Anterior cingulate cortex (tissue), 58 donors: ENCODE measurements at places on chromosomes 13 and 19.
A peak's percentile ranks its signal among the peaks of the same experiment; 100 is the strongest.

DNA sequence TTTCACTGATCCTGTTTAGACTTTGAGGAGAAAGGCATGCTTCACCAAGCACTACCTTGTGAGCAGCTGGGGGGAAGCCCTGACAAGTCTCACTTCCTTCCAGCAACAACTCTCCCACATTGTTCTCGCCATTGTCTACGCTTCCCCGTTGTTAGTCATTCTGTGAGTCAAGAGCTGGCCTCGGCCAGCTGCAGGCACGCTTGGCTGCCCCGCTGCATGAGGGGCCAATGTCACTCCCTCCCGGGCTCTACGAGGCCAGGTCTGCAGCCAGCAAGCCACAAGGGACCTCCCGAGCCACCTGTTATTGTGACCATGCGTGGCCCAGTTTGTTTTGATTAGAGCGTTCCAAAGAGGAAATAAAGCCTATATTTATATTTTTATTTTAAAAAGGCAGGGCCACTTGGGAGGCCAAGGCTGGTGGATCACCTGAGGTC, 220.9 kb downstream of the FOXO1 start:
- DNase-seq = no peak

DNA sequence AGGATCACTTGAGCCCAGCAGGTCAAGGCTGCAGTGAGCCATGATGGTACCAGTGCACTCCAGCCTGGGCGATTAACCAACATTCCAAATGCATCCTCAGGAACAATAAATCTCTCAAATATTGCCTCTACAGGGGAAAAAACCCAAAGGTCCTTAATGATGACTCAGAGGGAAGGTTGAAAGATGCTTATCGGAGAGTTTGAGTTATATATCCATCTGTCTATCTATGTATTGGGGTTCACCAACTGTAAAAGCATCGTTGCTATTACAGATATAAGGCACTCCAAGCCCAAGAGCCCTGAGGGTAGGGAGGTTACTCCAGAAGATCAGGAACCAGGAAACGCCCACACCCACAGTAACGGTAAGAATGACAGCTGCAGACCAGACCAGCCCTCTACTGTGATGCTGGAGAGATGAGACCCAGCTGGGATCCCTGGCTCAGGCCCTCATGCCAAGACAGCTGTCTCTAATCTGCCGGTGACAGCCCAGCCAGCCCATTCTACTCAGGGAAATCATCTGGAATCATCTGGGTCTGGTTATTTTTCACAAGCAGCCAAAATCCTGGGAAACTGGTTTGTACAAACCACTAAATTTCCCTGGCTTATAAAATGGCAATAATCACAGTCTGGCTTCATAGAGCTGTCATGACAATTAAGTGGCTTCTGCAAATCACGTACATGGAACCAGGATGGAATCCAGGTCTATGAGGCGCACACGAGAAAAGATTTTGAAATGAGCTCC, 23.8 kb downstream of the TEX101 start:
- no peak for DNase-seq

DNA sequence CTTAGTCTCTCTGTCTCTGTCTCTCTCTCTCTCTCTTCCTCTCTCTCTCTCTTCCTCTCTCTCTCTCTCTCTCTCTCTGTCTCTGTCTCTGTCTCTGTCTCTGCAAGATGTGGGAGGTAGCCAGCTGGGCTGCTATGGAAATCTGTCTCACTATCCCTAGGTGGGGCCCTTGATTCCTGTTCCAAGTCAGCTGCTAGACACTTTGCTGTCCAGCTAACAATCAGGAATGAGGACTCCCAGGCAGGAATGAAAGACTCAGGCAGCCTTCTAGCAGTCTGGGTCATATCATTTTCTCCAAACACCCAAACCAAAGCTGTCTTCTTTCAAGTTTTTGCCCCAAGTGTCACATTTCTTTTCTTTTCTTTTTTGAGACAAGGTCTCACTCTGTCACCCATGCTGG, 23.2 kb downstream of the CATSPERD start:
- DNase-seq = no peak

- no peak for DNase-seq
Observed at GRCh38 chr19:8096071-8096470, 43.5 kb downstream of the CCL25 start.

DNA sequence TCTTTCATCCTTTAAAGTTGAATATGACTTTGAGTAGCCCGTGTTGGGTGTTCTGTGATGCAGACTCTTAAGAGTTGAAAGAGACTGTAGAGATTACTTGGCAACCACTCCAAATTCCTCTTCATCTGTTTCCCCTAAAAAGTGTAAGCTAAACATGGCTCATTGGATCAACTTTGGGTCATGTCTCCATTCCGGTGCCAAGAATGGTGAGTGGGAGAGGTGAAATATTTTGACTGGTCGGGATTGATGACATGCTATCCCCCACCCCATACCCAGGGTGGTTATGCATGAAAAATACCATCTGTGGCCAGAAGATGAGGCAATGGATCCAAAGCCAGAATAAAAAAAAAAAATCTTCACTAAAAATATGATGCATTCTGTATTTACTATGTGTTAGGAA, 281.3 kb upstream of the SOX21 start:
- no peak for DNase-seq

- no peak for DNase-seq
Observed at GRCh38 chr19:5342573-5343201, 2.1 kb upstream of the PTPRS start.

DNA sequence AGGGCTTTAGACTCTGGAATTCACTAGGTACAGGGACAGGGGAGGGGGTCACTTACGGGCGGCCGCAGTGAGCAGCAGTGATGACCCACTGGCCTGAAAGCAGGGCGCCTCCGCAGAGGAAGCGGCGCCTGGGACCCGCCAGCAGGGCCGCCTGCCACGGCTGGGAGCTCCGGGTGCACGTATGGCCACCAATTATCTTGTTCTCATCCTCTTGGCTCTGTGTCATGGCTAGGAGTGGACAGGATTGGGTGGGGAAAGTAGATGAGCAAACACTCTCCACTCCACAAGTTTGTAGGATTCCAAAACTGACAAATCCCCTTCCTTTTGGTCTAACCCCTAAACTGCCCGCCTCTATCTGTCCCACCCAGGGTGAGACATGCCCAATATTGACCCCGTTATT, 1.2 kb downstream of the KLK14 start:
- no peak for DNase-seq

DNA sequence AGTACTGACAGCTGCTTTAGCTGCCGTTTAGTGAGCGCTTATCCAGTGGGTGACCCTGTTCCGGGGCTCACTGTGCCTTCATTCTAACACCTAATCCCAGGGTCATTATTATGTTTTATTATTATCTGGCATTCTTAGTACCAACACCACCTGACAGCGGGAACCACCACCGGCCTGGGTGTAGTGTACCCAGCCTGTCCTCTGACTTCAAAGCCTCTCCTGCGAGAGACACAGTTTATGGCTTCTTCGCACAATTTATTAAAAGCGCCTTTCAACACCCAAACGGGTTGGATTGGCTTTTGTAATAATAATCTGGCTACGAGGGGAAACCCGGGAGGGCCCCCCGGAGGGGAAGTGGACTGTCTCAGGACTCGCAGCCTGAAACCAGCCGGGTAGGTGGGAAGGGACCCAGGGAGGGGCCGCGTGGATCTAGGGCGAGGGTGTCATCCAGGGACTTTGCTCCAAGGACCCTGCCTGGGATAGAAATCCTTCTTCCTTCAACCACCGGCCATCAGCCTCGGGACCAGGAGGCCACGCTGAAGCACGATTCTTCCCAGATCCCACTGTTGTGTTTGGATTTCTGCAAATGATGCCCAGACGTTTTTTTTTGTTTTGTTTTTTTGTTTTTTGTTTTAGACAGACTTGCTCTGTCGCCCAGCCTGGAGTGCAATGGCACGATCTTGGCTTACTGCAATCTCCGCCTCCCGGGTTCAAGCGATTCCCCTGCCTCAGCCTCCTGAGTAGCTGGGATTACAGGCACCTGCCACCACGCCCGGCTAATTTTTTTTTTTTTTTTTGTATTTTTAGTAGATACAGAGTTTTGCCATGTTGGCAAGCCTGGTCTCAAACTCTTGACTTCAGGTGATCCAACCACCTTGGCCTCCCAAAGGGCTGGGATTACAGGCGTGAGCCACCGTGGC, 1.6 kb upstream of the ZBTB7A start:
- no peak for DNase-seq

DNA sequence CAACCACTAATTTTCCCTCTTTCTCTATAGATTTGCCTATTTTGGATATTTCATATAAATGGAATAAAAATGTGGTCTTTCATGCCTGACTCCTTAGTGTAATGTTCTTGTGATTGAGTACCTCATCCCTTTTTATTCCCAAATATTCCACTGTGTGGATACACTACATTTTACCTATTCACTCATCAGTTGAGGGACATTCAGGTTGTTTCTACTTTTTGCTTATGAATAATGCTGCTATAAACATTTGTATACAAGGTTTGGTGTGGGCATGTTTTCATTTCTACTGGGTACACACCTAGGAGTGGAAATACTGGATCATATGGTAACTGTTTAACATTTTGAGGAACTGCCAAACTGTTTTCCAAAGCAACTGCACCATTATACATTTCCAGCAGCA, 5.1 kb upstream of the WBP4 start:
- DNase-seq = no peak

DNA sequence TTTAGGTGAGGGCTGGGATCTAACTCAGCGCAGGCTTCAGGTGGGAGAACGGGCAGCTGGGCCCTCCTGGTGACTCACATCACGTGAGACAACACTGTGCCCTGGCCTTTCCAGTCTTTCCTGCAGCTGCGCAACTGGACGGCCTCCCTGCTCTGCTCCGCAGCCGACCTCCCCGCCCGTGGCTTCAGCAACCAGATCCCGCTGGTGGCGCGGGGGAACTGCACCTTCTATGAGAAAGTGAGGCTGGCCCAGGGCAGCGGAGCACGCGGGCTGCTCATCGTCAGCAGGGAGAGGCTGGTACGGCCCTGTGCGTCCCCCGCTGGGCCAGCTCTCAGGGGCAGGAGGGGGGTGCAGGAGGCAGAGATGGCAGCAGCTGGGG, 8.8 kb downstream of the SPPL2B start:
- peak; percentile 48 for DNase-seq

DNA sequence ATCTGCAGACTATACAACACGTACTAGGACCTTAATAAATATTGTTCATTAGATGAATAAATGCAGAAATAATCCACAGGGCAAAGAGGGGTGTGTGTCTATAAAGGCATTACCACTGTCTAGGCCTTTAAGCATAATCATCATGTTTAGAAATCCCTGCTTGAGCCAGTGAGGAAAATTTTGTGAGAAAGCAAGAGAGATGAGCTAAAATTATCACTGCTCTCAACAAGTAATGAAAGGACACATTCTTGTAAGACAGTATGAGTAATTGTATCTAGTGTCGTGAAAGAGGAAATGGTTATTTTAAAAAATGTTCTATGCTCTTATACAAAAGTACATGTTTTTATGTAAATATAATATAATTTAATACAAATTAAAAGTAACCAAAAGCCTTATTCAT, 1699.4 kb downstream of the PCDH9 start:
- no peak for DNase-seq

- peak; percentile 0 for DNase-seq
Observed at GRCh38 chr13:60617991-60618733, 221.1 kb downstream of the TDRD3 start.

GRCh38 chr19:40366697-40367561, 18.4 kb downstream of the PLD3 start:
- DNase-seq = peak; percentile 17
